Stimulated activated CD4-positive, alpha-beta T cell treated with anti-CD3 and anti-CD28 coated beads, Interleukin-2, amount 100 ng/mL, for 24 hours (primary cell): ENCODE measurements at places on chromosomes 2 and 18.

GRCh38 chr2:168277276-168277675 lies 29.9 kb upstream of the STK39 start:
- DNase-seq, result no peak

DNA sequence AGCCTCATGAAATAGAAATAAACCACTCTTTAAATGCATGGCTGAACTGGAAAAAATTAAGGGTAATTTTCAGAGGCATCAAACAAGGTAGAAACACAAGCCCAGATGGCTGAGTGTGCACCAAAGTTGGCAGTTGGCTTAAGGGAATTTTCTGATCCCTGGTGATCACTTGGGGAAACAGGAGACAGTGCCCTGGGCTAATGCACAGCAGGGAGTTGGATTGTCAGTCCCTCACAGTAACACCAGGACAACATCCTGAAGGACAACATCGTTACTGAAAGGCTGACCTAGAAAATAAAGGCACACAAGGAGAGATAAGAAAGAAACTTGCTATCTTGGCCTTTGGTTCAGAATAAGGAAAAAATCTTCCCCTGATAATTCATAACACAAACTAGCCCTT lies 417.0 kb downstream of the SLC4A3 start:
- no peak for DNase-seq

GRCh38 chr2:71463342-71463654 lies 9.9 kb downstream of the DYSF start:
- DNase-seq, result no peak

GRCh38 chr2:221518935-221519625 lies 53.0 kb downstream of the EPHA4 start:
- DNase-seq, result no peak

DNA sequence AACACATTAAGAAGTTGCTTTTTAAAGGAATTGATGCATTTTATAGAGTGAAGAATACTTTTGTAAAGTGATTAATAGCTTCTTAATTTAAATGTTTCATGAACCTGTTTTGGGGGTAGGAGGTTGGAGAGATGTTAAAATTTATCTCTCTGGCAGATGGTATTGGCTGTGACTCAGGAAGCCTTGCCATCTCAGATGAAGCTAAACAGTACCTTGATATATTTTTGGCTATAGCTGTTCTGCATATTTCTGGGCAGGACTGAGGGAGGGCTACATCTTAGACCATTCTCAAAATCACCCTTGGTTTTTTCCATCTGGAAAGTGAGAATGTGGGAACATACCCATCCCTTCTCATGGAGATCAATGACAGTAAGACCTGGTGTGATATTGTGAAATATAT lies 13.4 kb downstream of the CAPN14 start:
- DNase-seq, result no peak

DNA sequence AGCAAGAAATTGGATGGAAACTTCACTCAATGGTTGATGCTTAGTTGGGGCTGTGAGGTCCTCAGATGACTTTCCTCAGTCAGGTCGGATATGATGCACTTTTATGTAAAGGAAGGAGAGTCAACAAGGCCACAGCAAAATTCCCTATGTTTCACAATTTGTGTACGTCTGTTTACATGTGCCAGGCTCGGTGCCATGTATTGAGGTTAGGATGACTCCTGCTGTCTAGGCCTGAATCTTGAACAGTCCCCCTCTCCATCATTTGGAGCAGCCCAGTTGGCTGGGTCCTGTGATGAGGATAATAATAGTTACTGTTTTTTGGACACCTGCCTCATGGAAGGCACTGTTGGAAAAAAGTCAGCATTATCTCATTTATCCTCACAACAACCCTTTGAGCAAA lies 43.1 kb downstream of the VSNL1 start:
- DNase-seq, result no peak

GRCh38 chr2:132816234-132816633 lies 146.2 kb upstream of the LYPD1 start:
- DNase-seq, result no peak

- DNase-seq, result no peak
Measured at GRCh38 chr2:86392873-86393518, 48.2 kb upstream of the KDM3A start.

DNA sequence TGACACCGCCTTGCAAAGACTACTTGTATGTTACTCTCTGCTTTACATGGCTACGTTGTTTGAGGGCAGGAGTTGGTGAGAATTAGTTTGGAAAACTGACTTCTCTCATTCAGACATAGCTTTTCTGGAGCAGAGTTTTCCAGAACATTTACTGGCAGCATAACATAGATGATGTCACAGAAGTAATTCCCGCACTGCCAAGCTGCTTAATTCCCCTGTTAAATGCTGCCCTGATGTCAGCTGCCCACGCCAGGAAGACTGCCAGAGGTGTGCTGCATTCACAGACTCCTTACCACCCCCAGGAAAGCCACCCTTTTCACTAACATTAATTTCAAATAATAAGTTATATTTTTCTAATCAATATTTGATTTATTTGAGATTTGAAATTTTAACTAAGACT lies 24.7 kb upstream of the PTPN2 start:
- no peak for DNase-seq

DNA sequence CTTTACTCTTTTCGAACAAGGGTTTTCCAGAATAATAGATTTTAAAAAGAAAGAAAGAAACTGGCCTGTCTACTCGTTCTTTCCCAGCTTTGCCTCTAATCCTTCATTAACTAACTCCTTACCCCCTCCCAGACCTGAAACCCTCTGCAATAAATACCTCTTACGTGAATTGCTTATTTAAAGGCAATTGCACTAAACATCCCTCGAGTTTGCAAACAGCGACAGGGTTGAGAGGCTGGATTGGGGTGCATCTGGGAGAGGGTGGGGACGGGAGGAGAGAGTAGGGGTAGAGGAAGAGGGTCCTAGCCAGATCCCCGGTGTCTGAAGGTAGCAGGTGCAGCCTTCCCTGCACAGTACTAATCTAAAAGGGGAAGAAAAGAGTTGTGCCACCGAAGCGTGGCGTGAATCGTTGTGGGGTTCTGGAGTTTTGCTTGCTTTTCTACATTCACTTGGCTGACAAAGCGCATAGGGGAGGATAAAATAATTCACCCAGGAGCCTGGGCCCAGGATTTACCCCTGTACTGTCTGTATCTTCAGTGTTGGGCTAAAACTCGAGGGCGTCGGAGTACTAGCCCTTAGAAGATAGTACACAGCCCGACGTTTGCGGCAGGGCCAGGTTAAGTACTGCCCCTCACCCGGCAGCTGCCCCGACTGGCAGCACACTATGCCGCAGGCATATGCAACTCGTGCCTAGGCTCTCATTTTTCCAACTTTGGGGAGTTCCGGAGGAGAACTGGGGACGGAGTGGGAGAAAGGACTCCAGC lies 1.9 kb upstream of the NEUROD1 start:
- DNase-seq, result no peak

GRCh38 chr2:953975-954686 lies 3.5 kb downstream of the SNTG2 start:
- DNase-seq, result no peak

DNA sequence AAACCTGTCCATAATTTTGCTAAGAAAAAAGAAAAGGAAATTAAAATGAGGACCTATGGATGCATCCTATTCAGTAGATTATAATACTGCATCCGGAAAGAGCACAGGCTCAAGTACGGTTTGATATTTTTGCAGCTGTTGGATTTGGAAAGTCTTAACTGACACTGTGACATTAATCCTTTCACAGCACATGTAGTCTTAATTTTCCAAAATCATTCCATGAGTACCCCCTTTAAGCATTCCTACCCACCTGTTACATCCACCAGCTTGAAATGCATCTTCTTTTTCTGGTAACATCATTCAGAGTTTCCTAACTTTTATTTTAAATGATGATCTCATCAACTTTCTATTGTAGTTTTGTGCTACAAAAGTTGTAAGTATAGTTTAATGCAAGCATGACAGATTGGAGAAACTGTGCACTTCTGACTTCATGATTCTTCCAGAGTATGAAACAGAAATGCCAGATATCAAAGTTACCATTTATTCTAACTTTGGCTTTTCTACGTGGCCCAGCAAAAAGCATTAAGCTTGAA lies 113.5 kb downstream of the ESCO1 start:
- no peak for DNase-seq

DNA sequence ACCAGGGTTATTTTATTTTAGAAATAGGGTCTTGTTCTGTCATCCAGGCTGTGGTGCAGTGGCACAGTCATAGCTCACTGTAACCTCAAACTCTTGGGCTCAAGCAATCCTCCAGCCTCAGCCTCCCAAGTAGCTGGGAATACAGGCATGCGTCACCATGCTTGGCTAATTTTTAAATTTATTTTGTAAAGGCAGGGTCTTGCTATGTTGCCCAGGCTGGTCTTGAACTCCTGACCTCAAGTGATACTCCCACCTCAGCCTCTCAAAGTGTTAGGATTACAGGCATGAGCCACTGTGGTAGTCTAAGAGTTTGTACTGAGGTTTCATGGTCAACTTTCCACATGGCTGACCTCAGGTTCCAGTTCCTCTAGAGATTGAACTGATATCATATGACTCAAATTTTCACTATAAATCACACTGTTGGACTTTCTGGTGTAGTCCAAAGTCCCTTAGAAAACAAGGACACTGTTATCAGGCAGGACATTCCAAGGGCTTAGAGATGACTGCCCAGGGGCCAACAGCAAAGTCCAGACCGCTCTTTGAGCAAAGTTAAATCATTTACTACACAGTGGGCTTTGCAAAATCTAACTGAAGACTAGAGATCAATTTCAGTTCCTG lies 82.0 kb upstream of the MEX3C start:
- no peak for DNase-seq

- no peak for DNase-seq
Measured at GRCh38 chr18:21293479-21293878, 51.4 kb downstream of the GREB1L start.

- no peak for DNase-seq
Measured at GRCh38 chr2:75326645-75327044, 127.3 kb upstream of the TACR1 start.

DNA sequence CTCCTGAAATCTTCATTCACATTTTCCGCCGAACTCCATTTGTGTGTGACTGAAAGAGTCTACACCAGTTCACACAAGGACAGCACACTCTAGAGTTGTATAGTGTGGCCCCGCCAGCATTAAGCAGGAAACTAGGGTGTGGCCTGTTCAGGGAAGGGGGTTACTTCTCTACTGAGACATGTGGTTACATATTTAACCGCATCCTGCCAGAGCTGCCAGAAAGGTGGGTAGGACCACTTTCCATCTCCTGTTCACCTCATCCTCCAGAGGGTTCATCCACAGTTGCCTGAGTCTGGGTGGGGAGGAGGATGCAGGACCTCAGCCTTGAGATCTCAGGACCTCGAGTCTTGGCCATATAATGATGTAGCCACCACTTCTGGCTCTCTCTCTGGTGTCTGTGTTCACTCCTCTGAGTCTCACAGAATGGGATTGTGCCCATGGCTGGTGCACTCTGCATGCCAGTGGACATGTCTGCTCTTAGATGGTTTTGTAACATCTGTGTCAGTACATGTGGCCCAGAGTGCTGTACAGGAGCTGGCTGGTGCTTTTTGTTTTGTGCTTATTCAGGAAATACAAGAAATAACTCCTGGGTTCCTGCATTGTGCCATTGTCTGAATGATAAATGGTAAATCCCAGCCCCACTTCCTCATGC lies 7.7 kb upstream of the SP140L start:
- peak; percentile 62 for DNase-seq

DNA sequence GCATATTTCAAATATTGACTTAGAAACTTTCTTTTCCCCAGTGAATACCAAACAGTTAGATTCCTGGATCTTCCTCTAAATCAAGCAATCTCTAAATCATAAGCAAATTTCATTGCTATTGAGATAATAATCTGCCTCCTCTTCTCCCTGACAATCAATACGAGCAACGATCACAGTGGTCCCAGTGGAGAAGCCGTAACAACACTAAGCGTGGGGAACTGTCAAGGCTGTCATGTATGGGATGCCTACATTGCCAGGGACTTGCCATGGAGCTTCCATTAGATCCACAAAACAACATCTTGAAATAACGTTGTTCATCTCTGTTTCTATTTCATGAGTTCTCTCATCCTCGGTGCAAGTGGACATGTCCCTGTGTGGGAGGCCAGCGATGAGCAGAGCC lies 61.3 kb downstream of the SNTG2 start:
- no peak for DNase-seq

- DNase-seq, result peak; percentile 52
Measured at GRCh38 chr2:120206022-120206581, 17.1 kb downstream of the TMEM185B start.

GRCh38 chr2:112519506-112519905 lies 22.8 kb upstream of the POLR1B start:
- DNase-seq, result no peak

DNA sequence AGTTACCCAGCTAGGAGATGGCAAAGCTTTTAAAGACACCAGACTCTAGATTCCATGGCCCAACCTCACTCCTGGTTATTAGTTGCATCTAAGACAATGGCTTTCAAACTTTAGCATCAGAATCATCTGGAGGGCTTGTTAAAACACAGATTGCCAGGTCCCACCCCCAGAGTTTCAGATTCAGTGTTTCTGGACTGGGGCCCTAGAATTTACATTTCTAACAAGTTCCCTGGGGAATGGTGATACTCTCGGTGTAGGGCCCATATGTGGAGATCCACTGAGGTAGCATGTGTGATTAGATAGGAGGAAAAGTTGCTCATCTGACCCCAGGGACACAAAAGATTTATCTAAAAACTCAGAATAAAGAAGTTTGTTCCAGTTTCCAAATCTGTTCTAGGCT lies 14.5 kb upstream of the TTR start:
- DNase-seq, result no peak

DNA sequence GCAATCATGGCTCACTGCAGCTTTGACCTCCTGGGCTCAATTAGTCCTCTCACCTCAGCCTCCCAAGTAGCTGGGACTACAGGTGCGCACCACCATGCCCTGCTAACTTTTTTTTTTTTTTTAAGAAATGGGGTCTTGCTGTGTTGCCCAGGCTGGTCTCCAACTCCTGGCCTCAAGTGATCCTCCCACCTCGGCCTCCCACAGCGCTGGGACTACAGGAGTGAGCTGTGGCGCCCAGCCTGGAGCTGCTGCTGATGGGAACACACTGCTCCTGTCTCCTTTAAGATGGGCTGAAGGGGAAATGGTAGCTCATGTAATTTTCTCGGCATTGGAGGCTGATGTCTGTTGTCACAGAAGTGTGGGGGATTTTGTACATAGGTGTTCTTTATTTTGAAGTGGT lies 34.9 kb upstream of the ADNP2 start:
- DNase-seq, result no peak

- DNase-seq, result no peak
Measured at GRCh38 chr2:54999182-54999581, 51.1 kb downstream of the RTN4 start.

- no peak for DNase-seq
Measured at GRCh38 chr2:8009010-8009597, 672.8 kb upstream of the ID2 start.

- no peak for DNase-seq
Measured at GRCh38 chr2:220157312-220157711, 529.9 kb downstream of the SLC4A3 start.

- no peak for DNase-seq
Measured at GRCh38 chr2:126650994-126651393, 5.0 kb upstream of the GYPC start.
